NCI-H1436 treated with DMSO at 0.1 percent for 48 hours (cell line): ENCODE measurements at places on chromosomes 4 and X.
A peak's percentile ranks its signal among the peaks of the same experiment; 100 is the strongest.

- no peak for DNase-seq
Observed at GRCh38 chr4:55547466-55547770, 709 bp upstream of the CLOCK start.

GRCh38 chr4:105896461-105896942 lies 1.2 kb downstream of the NPNT start:
- DNase-seq = no peak

DNA sequence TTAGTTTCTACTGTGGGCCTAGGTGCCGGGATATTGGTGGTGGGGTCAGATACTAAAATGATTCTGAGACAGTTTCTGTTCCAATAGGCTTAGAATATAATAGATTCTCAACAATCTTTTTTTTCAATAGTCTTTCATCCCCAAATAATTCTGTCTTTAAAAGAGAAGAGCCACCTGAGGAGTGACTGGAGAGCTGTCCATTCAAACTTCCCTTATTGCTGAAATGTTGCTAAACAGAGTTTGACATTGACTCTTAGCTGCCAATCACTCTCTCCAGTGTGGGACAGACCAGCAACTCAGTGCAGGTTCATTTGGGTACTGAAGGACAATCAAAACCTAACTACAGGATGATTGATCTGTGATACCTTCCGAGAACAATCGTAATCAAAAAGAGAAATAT lies 12.4 kb upstream of the ADH7 start:
- no peak for DNase-seq

DNA sequence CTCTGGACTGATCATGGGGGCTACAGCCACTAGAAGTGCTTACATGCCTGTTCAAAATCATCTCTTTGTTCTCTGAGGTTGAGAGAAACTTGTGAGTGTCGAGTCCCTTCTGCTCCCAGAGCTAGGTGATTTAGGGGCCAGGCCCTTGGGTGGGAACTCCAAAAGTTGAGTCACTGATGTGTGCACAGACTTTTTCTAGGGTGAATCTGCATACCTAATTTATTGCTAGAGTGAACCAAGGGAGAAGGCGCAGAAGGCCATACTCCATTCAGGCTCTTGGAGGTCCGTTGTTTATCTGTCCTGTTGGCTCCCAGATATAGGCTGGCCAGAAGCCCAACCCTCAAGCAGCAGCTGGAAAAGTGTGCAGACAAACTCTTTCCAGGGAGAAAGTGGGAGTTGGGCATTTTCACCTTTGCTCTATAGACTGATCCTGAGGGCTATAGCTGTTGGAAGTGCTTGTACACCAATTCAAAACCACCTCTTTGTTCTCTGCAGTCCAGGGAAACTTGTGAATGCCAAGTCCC lies 80.8 kb upstream of the ARX start:
- no peak for DNase-seq

- DNase-seq = no peak
Observed at GRCh38 chr4:1051472-1051871, 40.0 kb downstream of the FGFRL1 start.

- DNase-seq = no peak
Observed at GRCh38 chr4:31968842-31969241, 1248.7 kb downstream of the PCDH7 start.

DNA sequence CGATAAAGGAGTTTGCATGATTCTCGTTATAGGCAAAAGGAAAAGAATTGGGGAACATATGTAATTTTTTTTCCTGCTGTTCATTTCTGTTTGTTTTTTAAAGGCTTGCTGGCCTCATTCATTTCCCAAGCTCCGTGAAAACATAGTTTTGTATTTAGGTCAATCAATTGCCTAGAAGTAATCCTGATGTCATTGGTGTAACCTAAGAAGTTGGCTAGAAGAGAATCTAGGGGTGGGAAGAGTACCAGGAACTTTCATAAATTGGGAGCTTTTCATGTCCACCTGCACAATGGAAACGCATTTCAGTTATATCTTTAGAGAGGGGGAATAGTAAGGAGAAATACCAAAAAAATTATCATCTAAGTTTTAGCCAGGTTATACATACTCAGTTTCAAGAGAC lies 3.8 kb downstream of the RAPGEF2 start:
- DNase-seq = no peak

- peak; percentile 57 for DNase-seq
Observed at GRCh38 chr4:81698538-81699296, 227.0 kb upstream of the RASGEF1B start.

DNA sequence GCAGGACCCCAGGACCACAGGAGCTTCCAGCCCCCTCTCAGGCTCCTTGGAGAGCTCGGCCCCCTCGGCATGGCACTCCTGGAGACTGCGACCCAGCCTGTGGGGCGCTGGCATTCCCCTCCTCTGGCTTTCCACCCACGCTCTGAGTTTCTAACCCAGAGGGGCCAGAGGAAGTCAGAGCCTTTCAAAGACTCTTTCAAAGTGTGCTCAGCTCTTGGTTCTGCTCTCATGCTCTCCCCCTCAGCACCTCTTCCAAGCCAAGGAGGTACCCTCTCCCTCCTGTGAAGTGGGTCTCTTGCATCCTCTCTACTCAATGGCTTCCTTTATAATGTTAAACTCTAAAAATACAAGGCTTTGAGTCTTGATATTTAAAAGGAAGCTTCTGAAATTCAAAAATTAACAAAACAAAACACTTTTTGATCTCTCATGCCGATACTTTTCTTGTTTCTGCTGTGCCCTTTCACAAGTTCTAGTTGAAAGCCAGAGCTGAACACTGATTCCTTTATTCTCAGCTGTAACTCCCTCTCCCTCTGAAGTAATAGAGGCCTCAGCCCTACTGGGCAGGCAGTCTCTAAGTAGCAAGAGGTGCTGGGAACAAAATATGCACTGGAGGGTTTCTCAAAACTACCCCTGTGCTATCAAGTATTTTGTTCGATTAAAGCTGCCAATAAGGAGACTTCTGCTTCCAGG lies 82.8 kb downstream of the NAT8L start:
- DNase-seq = no peak
